Aorta (tissue), 5 donors: ENCODE measurements at places on chromosomes 1 and 21. TPM values are rescaled to one million over a fixed set of nuclear protein-coding genes. Genes with fewer than 3 reads are reported as not detected.
A peak's percentile ranks its signal among the peaks of the same experiment; 100 is the strongest.

DNA sequence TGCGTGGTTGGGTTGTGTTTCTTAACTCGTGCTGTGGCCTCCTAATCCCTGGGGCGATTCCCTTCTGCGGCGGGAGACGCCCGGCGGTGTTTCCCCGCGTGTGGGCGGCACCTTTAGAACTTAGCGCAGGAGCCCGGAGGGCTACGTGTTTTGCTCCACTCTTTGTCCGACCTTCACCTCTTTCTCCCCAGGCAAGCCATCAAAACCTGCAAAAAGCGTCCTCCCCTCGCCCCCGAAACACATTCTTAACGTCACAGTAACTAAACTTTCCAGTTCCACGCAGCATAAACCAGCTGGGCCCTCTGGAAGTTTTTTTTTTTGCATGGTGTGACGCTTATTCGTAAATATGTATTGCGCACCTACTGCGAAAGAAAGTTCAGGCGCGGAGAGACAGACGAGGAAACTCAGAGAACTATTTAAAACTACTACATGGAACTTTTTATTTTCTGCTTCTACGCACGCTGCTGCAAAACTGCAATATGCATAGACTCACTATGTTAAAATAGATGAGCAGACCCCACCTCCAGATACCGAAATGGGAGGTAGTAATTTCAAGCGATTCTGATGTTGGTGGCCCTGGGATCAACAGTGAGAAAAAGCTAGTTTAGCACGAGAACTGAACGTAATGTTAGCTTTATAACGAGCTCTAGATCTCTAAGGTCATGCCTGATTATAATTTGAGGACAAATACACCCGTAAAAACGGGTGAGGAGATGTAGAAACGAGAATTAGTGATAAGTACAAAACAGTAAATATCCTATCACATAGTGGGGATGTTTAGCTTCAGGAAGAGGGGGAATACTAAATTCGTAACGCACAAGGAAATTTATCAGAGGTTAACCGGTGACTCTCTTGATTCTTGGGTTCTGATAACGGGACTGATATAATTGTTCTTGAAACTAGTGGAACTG lies 920 bp downstream of the MTR start:
- no peak for DNase-seq

DNA sequence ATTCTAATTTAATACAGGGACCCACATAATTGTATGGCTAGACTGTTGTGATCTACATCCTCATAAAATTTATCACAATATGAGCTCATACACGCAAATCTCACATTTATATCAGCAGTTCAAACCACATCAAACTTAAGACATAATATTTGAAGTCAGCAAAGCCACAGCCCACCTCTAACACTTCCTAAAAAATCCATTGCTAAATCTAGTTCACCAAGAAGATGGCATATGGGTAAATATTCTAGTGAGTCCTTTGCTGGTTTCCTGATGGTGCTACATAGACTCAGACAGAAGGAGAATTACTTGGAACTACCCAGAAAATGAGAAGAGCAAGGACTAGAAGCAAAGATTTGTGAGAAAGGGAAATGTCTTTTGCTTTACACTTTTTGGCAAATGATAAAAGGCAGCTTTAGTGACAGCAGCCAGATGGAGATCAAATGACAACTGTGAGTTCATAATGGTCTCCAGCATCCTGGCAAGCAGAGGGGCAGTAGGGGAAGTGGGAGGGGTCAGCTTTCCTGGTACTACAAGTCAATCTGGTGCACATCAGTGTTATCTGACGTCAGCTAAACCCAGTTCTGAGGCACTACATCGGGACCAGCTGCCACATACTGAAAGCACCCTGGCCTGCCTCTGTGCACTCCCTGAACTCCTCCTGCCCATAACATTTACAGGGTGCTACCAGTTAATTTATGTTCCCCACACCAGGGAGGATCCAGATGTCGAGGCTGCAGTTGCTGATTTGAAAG lies 10.6 kb upstream of the GADD45A start:
- no peak for DNase-seq

The SPRR4 gene
- total RNA-seq: not detected

DNA sequence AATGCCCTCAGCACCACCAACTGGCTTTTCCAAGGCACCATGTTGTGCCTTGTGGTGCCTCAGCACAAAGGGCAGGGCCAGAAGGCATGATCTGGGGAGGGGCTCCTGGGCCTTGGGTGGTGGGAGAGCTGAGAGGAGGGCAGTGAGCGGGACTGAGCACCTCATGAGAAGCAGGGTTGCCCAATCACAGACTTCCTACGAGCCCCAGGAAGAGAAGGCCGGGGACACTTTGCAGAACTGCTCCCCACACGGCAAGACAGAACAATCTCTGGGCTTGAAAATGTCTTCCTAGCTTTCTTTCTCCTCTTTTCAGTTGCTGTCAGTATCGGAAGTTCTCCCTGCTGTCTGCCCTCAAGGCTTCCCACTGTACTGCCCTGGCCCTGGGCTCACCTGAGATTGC lies 6.8 kb downstream of the KCNJ10 start:
- DNase-seq: no peak

- no peak for DNase-seq
Observed at GRCh38 chr1:152859696-152860095, at the start of gene LCE7A. Gene LCE7A, plus strand, starts transcription at chr1:152859996. Its CDS starts 702 bp downstream, at chr1:152860698.

The CA6 gene
- not detected for total RNA-seq

The FCRL4 gene
- not detected for total RNA-seq

GRCh38 chr1:5648410-5649165 lies 343.6 kb downstream of the NPHP4 start:
- no peak for DNase-seq

DNA sequence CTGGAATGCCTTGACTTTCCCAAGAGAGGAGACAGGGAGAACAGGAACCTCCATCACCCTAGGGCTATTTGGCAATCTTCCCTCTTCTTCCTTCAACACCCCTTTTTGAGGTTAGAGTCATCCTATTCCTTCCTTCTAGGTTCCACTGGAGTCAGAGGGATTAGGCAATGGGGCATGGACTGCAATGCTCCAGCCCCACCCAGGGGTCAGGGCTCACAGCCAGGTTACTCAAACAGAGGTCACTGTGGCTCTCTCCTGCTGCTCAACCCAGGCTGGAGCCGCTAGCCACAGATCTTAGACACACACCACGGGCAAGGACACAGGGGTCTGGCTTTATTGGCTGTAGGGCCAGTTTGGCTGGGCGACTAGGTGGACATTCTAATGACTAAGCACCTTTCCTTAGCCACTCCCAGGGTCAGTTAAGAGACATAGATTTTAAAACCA lies 145.5 kb upstream of the NRIP1 start:
- peak; percentile 56 for DNase-seq

DNA sequence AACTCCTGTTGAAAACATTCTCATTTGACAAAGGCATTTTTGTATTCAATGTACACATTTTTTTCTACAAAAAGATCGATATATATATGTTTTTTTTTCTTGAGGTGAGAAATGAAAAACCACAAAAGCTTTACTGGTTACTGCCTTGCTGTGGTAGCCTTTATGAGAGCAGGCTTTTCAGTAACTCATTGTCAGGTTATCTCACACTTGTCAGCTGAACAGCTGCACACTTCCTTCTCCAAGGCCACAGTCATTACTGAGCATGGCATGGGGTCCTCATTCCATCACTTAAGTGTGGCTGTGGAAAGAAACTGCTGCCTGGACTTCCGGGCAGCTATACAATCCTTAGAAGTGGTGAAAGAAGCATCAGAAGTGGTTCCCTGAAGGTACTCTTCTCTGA lies 169.3 kb upstream of the ZP4 start:
- DNase-seq: no peak

DNA sequence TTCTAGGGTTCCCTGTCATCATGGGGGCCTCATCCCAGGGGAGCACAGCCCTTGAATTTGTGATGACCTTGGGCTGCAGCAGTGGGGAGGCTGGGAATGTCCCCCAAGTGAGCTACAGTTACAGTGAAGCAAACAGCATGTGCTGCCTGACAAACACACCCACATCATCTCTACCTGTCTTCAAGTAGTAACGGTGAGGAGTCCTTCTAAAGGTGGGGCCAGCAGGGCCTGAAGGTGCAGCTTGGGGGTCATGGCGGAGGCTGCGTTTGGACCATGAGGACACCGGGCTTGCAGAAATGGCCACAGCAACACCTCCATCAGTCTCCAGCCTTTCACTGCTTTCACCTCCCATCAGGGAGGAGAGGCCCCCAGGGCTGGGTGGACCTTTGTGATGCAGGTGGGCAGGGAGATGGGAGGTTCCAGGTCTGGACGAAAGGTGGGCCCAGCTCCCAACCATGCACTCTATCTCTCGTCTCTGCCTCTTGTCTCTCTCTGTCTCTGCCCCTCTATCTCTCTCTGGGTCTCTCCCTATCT lies 55.7 kb downstream of the WNT9A start:
- no peak for DNase-seq

GRCh38 chr1:205046870-205047269 lies 3.9 kb downstream of the CNTN2 start:
- no peak for DNase-seq

DNA sequence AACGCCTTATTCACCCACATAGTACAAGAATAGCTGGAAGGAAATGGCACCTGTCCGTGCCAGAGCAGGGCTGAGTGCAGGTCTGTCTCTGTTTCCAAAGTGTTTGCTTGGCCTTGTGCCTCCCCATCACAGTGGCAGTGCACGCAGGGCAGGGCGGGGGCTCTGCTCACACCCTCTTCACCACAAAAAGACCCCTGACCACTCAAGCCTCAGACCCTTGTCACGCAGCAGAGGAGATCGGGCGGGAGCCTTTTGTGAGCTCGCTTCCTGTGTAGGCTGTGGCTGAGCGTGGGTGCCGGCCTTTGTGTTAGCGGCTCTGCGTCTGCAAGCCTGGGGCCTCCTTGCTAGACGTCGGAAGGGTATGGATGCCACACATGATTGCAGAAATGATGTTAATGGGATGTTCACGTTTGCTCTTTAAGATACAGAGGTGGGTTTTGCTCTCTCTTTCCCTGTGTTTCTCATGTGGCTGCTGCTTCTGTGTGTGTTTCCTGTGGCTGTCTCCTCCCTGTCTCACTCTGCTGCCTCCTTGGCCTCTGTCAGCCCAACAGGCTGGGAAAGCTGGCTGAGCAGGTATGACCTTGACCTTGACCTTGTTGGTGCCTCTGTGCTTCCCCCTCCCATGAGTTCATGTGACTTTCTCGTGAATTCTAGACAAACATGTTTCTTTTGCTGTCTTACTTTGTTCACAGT lies 45.4 kb downstream of the S100B start:
- DNase-seq: peak; percentile 73

DNA sequence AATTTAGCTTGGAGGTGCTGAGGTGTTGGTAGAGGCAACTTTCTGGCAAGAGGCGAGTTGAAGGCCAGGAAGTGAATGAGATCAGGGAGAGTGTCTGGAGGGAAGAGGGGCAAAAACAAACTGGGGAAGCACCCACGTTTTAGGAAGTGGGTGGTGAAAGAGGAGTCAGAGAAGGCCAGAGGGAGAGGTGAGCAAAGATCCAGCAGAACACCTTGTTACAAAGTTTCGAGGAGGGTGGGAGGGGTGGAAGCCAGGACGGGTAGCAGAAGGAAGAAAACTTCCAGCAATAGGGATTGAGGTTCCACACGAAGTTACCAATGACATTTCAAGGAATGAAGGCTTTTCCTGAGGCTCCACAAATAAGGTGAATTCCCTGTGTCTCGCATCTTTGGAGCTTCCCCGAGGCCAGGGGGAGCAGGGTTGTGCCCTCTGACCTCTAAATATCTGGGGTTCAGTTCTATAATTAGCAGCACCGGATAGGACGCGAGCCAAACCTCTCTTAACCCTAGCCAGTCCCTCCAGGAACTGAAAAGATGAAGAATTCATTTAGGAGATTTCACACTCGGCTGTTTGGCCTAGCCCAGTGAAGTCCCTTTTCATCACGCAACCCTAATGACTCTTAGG lies 578 bp upstream of the SESN2 start:
- no peak for DNase-seq

DNA sequence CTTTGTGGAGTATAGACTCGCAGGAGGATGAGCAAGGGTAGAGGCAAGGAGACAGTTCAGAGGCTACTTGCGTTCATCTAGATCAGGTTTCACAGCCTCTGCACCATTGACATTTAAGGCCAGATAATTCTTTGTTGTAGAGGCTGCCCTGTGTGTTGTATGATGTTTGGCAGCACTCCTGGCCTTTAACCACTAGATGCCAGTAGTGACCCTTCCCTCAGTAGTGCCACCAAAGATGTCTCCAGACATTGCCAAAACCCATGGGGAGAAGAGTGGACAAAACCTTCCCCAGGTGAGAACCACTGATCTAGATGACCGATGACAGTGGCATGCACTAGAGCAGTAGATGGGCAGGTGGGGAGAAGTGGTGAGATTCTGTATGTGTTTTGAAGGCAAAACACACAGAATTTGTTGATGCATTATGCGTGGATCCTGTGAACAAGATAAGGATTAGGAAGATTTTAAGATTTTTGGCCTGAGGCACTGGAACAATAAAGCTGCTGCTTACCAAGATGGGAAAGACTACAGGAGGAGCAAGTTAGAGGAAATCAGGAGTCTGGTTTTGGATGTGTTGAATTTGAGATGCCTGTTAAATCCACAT lies 9.9 kb upstream of the COG2 start:
- no peak for DNase-seq

DNA sequence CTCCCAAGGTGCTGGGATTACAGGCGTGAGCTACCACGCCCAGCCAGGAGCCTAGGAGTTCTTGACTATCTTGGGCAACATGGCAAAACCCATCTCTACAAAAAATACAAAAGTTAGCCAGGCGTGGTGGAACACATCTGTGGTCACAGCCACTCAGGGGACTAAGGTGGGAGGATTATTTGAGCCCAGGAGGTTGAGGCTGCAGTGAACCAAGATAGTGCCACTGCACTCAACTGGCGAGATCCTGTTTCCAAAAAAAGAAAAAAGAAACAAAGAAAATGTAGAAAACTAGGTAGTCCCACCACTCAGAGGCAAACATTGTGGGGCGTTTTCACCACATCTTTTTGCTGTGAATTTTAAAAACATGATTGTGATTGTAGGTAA lies 141.3 kb downstream of the ZZZ3 start:
- DNase-seq: no peak

The GJA4 gene
- 49.2 TPM for total RNA-seq

DNA sequence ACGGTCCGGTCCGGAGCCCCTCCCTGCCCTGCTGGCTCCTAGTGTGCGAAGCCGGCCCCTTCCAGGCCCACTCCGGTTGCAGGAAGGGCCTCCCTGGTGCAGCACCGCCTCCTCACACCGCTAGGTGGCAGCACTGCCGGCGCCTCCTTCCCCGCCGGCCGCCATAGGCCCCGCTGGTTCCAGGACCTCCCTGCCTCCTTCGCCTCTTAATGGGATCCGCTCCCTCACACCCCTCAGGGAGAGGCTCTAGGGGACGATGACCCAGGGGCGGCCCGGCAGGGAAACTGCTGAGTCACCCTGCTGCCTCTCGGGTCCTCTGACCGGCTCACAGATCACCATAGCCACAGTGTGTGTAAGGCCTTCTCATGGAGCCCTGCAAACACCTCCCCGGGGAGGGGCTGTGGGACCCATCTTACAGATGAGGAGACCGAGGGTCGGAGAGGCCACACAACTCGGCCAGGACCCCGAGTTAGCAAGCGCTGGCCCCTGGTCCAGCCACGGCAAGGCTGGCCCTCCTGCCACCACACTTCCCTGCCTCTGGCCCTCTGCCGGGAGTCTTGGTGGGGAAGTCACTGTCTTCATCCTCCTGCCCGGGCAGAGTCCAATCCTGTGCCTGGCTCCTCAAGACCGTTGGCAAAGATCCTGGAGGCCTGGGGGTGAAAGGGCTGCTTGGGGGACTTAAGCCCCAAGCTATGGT lies 1.6 kb upstream of the AJAP1 start:
- DNase-seq: peak; percentile 55
